ENCODE measurements at places on chromosomes 7 and 10.
A peak's percentile ranks its signal among the peaks of the same experiment; 100 is the strongest.

DNA sequence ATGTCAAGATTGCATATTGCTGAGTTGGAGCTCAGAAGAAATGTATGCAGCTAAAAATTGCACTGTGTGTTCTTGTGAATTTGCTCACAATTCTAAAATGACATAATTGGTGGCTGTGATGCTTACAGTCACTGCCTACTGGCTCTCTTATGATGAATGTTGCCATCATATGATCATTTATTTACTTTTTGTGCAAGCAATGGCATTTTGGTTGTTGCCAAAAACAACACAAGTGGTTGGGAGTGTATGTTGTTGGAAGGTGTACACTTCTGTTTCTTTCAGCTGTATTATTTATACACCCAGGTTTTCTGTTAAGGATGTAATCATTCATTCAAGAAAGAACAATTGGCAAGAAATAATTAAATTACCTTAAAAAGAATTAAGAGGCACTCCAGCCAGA lies 28.9 kb downstream of the PON1 start:
- DNase-seq, result no peak

GRCh38 chr10:127890832-127891334 lies 1.9 kb downstream of the CLRN3 start:
- no peak for DNase-seq

DNA sequence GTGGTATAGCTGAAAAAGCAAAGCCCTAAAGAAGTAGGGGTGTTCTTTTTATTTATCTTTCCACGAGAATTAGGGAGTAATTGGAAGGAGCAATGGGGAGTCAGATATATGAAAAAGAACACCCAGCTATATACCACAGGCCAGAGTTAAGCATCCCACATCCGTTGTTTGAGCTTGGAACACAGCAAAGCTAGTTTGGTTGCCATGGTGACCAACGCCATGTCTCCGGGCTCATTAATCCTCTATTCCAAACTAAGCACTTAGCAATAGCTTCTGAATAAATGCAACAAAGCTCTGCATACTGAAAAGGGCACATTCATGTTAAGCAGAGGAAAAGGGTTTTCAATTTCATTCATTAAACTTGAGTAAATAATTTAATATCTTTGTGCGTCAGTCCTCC lies 23.5 kb downstream of the ASB4 start:
- DNase-seq, result peak; percentile 80

GRCh38 chr7:26657206-26657641 lies 207.2 kb downstream of the SKAP2 start:
- no peak for DNase-seq

DNA sequence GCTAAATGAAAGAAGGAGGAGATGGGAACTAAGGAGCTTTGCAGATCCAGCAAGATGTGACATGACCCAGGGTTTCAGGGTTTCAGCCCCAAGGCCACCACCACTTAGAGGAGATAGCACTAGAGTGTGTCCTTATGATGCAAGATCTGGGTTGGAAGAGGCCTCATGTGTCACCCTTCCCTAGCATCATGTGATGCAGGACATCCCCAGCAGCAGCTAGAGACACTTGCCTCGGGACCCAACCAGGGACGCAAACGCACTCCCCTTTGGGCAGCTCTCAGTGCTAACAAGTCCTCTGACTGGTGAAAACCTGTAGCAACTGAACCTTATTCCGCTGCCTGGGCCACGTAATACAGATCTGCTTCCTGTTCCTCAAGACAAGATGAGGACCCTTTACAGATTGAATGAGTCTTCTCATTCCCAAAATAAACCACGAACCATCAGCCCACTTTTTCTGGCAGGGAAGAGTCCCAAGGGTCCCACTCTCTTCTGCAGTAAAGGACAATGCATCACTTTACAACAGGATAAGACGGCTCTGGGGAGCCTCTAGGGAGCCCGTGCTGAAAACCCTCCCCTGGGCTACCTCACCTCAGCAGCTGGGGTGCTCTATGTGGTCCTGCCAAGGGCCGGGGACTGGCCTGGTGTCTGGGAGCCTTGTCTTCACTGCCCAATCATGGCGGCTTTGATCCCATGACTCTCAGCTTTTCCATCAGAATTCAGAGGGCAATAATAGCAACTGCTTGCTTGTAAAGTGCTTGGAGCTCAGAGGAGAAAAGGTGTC lies 44.8 kb upstream of the GDF10 start:
- DNase-seq, result no peak

GRCh38 chr7:141480953-141481352 lies 70.3 kb upstream of the AGK start:
- DNase-seq, result no peak

DNA sequence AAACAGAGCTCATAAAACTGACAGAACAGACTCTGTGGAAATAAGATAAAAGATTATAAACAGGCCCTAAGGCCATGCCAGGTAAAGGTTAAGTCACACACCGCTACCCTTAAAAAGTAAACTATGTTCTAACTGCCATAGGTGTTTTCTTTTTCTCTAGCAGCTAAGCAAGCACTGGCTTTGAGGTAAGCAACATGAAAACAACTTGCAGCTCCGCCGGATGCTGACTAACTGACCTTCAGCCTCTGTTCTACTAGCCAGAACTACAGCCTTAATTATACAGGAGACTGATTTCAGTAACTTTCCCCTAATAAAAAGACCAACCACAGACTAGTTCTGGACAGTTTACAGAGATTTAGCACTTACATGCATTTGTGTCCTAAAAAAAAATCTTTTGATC lies 708.3 kb downstream of the CCSER2 start:
- no peak for DNase-seq

GRCh38 chr10:22320591-22321155 lies at the start of gene BMI1:
BMI1 (plus strand) TSS chr10:22321099; CDS start chr10:22326450, 5,351 bp downstream.
- DNase-seq, result peak; percentile 92

GRCh38 chr7:137731436-137731835 lies 115.3 kb downstream of the DGKI start:
- DNase-seq, result no peak

DNA sequence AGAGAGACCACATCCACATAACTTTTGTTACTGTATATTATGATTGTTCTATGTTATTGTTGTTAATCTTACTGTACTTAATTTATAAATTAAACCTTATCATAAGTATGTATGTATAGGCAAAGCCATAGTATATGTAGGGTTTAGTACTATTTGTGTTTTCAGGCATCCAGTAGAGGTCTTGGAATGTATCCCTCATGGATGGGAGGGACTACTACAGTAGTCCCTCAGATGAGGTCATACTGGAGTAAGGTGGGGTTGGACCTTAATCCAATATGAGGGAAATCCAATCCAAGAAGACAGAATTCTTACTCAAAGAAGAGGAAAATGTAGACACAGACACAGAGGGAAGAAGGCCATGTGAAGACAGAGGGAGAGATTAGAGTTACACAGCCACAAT lies 34.1 kb upstream of the MALRD1 start:
- DNase-seq, result no peak

- DNase-seq, result no peak
Observed at GRCh38 chr7:50718876-50719275, 63.8 kb downstream of the GRB10 start.

DNA sequence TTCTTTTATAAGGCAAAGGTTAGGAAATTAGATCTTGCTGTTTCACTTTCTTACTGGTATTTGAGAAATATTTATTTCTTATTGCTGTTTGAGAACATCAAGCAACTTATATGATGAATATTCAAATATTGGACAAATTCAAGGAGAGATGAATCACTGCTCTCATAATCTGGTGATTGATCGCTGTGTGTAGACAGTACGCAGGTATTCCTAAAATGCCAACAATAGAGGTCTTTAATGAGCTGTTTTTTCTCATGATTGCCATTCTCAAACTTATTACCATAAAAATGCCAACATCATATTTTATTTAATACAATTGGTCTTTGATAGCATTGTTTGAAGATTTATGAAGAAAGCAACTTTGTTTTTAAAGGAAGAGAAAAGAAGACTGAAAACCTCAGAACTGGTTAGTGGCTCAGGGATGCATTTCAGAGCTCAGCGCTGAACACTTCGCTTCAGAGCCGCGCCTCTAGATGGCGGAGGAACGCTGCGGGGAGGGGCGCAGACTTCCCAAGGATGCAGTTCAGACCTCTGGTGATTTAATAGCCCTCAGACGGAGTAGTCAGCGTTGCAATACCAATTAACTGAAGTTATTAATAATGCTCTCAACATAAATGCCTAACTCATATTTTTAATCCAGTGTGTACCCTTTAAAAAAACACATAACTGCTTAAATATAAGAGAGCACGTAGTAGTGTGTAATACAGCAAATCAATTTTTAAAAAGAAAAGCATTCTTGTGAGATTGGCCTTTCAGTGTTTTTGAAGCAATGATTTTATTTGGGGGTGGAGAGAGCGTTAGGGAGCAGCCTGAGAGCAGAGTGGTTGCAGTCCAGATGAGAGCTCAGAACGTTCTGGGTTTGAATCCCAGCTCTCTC lies 38.5 kb upstream of the STEAP4 start:
- peak; percentile 80 for DNase-seq

GRCh38 chr10:89683883-89684282 lies 17.5 kb upstream of the KIF20B start:
- DNase-seq, result no peak

DNA sequence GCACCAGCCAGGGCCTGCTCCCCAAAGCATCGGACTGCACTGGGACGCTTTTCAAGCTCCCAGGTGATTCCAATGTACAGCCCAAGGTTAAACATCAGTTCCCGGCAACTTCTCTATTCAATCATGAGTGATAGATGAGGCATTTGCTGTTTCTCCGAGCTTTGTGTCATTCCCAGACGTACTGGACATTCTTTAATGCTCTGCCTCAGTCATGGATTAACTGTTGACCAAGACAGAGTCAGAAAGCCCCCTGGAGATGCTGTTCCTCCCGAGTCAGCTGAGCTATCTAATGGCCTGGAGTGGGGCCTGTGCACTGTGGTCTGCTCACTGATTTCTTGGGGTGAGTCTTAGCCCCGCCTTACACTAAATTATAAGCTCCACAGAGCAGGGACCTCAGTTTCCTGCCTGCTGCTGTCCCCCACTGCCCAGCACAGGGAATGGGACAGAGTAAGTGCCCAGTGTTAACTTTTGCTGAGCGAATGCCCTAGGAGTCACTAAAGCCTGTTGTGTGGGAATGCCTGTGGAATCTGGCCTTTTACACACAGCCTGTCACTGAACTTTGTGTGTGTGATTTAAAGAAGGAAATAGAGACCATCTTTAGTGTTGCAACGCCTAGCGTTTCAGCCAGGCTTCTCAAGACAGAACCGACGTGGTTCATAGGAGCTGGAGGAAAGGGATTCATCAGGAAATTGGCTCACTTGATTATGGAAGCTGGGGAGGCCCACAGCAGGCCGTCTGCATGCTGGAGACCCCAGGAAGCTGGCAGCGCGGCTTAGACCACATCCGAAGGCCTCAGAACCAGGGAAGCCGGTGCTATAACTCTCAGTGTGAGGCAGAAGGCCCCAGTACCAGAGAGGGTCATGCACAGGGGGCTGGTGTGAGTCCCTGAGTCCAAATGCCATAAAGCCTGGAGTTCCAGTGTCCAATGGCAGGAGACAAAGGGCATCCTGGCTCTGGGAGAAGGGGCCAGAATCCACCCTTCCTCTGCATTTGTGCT lies 29.3 kb upstream of the RNF32 start:
- DNase-seq, result no peak

- no peak for DNase-seq
Observed at GRCh38 chr7:105413887-105414437, 25.2 kb upstream of the SRPK2 start.

GRCh38 chr10:35808344-35808743 lies 166.2 kb upstream of the FZD8 start:
- DNase-seq, result no peak

- DNase-seq, result no peak
Observed at GRCh38 chr10:131577178-131577555, 265.6 kb upstream of the TCERG1L start.

GRCh38 chr10:97211229-97211628 lies 25.5 kb upstream of the SLIT1 start:
- DNase-seq, result no peak

GRCh38 chr10:16606421-16606820 lies 84.7 kb upstream of the C1QL3 start:
- DNase-seq, result no peak

- no peak for DNase-seq
Observed at GRCh38 chr10:33913194-33913593, 578.7 kb upstream of the NRP1 start.

- DNase-seq, result peak; percentile 62
Observed at GRCh38 chr7:52695973-52696595, 339.3 kb upstream of the POM121L12 start.

DNA sequence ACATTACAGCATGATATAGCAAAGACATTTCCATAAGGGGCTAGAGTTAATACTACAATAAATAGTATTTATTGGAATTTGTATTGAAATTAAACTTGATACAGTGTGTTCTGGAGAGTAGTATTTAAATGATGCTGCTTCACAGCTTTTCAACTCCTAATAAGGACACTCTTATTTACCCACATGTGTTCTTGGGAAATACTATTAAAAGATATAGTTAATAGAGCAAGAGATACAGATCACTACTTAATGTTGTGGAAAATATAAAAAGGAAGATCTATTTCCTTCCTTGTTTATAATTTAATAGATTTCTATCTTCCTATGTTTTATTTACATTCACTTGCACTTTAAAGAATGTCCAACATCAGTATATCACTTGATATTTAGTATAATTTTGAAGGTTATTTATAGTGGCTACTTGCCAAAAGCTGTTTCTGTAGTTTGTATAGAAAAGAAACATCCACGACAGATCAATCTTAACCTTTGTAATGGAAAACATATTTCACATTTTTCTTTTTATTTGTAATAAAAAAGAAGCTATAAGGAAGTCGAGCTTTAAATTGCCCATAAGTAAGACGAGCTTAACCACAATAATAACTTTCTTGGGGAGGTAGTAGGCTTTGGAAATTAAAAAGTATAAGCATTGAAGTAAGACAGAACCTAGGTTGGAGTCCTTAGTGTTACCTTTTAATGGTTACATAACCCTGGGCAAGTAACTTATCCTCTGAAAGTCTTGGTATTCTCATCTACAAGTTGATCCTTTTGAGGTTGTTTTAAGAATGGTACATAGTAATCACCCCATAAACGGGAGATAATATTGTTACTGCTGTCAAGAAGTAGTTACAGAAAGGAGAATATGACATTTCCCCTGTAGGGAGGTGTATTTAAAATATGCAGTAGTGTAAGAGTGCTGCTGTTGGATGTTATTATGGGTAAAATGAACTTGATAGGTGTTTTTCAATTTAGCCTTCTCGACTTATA lies 32.8 kb downstream of the CPED1 start:
- no peak for DNase-seq

DNA sequence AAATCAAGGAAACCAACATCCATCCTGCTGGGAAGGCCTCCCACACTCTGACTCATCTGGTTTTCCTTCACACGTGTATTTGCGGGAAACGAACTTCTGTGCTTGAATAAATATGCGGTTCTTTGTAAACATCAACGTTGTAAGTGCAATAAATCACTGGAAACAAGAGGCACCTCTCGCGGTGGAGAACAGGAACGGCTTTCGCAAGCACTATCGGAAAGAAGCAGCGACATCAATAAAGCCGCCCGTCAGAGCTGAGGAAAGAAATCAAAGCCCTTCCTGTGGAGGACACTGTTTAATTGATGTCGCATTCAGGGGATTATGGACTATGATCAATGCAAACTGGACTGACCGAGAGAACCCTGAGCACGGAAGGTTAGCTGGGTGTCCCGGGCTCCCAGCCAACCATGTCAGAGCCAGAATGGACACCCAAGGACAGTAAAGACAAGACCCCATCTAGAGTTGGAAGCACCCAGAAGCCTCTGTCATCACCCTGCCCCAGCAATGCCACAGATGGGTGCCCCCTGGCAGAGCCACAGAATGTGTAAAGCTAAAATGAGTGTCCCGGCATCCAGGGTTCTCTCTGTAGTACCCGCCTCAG lies 37.6 kb downstream of the OAT start:
- DNase-seq, result no peak
